ENCODE measurements at places on chromosomes 13 and 19.

DNA sequence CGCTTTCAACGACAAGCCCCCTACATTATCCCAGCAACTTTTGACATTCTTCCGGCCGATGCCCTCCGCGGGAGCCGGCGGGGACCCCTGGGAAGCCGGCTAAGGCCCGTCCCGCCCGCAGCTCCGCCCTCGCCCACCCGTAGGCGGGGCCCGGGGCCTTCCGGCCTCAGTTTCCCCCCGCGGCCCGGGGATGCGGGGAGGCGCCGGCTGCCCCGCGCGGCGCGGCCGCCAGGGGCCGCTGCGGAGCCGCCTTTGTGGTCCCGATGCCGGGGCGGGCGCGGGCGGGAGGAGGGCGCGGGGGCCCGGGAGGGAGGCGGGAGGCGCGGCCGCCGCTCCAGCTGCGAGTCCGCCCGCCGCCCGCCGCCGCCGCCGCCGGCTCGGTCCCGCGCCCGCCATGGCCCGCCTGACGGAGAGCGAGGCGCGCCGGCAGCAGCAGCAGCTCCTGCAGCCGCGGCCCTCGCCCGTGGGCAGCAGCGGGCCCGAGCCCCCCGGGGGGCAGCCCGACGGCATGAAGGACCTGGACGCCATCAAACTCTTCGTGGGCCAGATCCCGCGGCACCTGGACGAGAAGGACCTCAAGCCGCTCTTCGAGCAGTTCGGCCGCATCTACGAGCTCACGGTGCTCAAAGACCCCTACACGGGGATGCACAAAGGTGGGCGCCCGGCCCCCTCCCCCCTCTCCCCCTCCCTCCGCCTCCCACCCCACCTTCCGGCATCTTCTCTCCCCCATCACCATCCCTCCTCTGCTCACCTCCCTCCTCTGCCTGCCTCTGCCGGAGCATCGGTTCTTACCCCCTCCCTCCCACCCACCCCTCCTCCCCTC is at the start of gene CELF5:
Gene CELF5, plus strand, starts transcription at position 316 of the 823 bp plus-strand sequence. Its CDS starts 79 bp downstream, at position 395.
- DNase-seq, result no peak

DNA sequence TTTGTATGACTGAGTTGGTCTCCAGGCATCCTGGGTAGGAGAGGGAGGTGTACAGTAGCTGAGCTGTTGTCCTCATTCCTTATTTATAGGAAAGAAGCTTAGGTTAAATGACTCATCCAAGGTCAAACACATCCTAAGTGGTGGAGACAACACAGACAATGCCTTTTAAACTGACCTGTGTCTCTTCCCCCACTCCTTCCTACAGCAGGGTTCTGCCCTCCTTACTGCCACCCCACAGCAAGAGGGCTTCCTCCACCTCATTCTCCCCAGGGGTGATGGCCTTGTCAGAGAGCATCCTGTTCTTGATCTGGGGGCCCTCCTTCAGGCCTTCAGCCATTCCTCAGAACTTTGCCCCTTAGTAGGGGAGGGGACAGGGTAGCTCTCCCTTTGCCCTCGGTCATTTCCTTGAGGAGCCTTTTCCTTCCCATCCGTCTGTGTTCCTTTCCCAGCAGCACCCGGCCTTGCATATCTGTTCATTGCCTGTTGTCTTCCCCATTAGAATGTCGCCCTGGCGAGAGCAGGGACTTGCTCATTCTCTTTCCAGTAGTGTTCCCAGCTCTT is 48.2 kb upstream of the GPI start:
- DNase-seq, result no peak

- no peak for DNase-seq
These were observed 152.1 kb upstream of the SOX21 start for GRCh38 chr13:94864474-94864873.

- DNase-seq, result peak; percentile 34
These were observed 4.8 kb upstream of the TM9SF2 start for GRCh38 chr13:99496184-99497142.

DNA sequence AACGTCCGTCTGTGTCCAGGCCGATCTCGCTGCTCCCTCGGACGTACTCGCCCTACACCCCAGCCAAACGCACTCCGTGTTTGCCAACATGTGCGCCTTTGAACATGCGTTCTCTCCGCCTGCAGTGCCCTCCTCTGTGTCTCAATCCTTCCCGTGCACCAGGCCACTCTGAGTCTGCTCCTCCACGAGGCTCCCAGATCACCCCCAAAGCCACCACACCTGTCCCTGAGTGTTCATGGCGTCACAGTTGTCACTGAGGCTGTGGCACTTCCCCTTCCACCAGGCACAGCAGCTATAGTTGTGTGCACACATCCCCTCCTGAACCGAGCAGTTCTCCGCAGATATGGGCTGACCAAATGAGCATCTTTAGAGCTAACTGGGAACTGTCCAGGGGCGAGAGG is 35.6 kb downstream of the RASA3 start:
- DNase-seq, result no peak

Measured in C1 segment of cervical spinal cord (tissue), 14 donors.